NCI-H526 (cell line): ENCODE measurements at places on chromosomes 5 and 9.

- peak; percentile 28 for DNase-seq
Measured at GRCh38 chr9:114452219-114453165, 52.8 kb downstream of the WHRN start.

- DNase-seq = peak; percentile 3
Measured at GRCh38 chr9:110099236-110100095, 108.5 kb downstream of the C9orf152 start.

- no peak for DNase-seq
Measured at GRCh38 chr5:96292582-96293247, 140.3 kb downstream of the PCSK1 start.

- no peak for DNase-seq
Measured at GRCh38 chr9:86350006-86350760, 4.0 kb downstream of the TUT7 start.

DNA sequence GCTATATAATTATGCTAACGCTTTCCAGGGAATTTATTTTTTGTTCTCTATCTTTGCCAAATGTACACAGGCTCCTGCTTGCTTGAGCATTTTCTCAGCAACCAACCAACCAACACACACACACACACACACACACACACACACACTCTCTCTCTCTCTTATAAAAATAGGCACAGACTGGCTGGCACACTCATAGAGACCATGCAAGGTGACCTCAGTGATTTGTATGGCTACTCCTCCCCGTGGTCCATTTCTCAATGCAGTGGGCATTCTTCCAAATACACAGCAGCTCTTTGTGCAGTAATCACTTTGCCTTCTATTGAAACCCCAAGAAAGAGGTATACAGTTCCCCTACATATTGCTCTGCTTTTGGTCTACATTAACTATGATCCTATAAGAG, 416.0 kb downstream of the MAN2A1 start:
- no peak for DNase-seq

GRCh38 chr5:51829230-51829629, 446.0 kb downstream of the ISL1 start:
- no peak for DNase-seq

GRCh38 chr5:138601444-138601843, 26.2 kb upstream of the HSPA9 start:
- DNase-seq = no peak

- no peak for DNase-seq
Measured at GRCh38 chr5:124453221-124454051, 293.0 kb downstream of the ZNF608 start.

DNA sequence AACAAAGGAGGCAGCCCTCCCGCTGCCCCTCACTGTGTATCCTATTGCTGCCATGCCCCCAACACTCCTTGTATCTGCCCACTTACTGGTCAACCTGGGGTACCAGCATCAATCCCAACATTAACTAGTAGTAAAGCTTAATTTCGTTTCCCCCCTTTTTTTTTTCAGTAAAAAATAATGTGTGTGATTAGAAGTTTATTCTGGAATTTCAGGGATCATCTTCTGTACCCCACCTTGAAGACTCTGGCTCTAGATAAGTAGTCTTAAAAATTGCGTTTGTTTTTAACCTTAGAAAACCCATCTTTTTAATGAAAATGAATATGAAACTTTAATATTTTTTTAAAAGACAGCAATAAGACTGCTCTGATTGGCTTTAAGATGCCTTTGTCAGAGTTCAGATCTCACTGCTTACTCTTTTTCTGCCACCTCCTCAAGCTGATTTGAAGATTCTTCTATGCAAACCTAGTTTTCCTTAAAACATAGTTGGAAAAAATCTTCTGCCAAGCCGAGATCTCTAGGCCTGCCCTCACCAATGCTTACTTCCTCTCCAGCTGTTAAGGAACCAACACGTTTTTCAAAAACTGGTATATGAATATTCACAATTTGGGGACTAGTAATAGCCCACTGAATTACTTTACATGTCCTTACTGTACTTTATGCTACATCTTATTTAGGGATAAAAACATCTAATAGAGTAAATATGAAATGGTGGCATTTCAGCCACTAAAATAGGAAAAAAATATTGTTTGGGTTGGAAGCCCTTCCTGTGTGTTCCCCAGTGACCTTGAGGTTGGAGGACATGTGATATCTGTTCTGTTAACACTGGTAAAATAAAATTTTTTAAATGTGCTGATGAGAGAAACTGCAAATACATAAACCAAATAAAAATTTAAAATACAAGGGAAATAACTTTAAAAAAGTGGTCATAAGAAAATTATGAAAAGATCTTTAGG, 4.0 kb upstream of the RHOBTB3 start:
- no peak for DNase-seq

DNA sequence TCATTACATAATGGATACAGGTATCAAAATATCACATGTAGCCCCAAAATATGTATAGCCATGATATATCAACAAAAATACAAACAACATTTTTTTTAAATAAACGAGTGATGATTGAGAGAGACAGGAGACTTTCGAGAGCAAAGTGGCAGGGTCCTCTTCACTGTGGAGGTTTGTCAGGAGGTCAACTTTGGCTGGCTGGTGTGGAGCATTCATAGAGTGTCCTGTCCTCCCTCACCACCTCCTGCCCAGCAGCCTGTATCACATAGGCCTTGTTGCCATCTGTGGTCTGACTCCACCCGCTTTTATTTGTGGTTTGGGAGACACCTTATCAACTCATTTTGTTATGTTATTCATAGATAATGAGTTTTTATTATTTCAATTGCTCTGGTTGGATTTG, 206.9 kb downstream of the SYK start:
- DNase-seq = no peak

- no peak for DNase-seq
Measured at GRCh38 chr5:171673328-171673727, 112.3 kb upstream of the SMIM23 start.

DNA sequence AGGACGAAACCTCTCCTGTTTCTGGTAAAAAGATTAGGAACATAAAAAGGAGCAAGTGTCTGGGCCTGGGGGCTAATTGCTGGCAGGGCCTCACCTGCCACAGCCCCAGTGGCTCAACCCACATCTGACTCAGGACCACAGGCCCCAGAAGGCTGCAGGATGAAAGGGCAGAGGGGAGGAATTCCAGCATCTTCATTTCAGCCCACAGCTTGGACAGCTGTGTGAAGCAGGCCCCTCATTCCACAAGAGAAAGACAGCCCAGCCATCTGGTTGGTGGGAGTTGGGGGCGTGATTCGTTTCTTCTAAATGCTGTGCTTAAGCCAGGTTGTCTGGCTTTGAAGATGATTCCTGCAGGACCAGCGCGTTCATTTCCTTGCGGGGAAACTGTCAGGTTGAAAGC, 29.1 kb downstream of the NKX2-5 start:
- DNase-seq = no peak

DNA sequence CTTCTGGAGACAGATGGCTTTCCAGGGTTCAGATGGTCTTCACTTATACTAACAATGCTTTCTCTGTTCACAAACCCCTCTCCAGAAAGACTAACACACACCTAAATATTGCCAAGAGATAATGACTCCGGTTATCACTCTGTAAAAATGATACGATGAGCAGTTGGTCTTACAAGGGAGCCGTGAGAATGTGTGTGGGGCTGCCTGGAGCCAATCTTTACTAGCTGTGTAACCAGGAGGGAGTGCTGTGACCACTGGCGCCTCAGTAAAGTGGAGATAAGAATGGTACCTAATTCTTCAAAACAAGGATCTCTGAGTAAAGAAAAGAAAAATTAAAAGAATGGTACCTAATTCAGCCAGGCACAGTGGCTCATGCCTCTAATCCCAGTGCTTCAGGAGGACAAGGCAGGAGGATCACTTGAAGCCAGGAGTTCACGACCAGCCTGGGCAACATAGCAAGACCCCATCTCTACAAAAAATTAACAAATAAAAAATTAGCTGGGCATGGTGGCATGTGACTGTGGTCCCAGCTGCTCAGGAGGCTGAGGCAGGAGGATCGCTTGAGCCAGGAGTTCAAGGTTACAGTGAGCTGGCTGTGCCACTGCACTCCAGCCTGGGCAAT, 39.9 kb upstream of the IL17B start:
- no peak for DNase-seq
